Placental pericyte (primary cell): ENCODE measurements at places on chromosomes 7 and 10. TPM values are rescaled to one million over a fixed set of nuclear protein-coding genes. Genes with fewer than 3 reads are reported as not detected.

The CLDN4 gene
- total RNA-seq = 0.22 TPM in 1 of 2 replicates, not detected in the other

The ZNF789 gene
- total RNA-seq = 4.4 and 9.7 TPM in 2 replicates

The SNX10 gene
- total RNA-seq = 0.22 and 0.72 TPM in 2 replicates

The MYL7 gene
- total RNA-seq = 0.44 TPM in 1 of 2 replicates, not detected in the other

The PTPRE gene
- 12.9 and 21.6 TPM in 2 replicates for total RNA-seq

The ALOX5 gene
- total RNA-seq = under 0.01 TPM in 1 of 2 replicates, not detected in the other

The CUX1 gene
- total RNA-seq = 44.7 and 109 TPM in 2 replicates

The BTBD16 gene
- not detected in 2 replicates for total RNA-seq

The FAM241B gene
- total RNA-seq = not detected in 2 replicates

The INPP5F gene
- 21.4 and 26.9 TPM in 2 replicates for total RNA-seq

The AGMO gene
- total RNA-seq = 0.22 TPM in 1 of 2 replicates, not detected in the other

The TUBAL3 gene
- not detected in 2 replicates for total RNA-seq

The WEE2 gene
- not detected in 2 replicates for total RNA-seq

The TMEM140 gene
- total RNA-seq = 3.0 and 15.3 TPM in 2 replicates

The CNPY1 gene
- not detected in 2 replicates for total RNA-seq

The MYH16 gene
- total RNA-seq = 0.43 TPM in 1 of 2 replicates, not detected in the other

The GSDME gene
- 31.5 and 33.0 TPM in 2 replicates for total RNA-seq

The PRPS1L1 gene
- not detected in 2 replicates for total RNA-seq

The ZPBP gene
- total RNA-seq = not detected in 2 replicates

The GNAT3 gene
- total RNA-seq = not detected in 2 replicates

The BEND7 gene
- total RNA-seq = 1.0 and 10.5 TPM in 2 replicates

The WNT2 gene
- total RNA-seq = 2.7 and 21.7 TPM in 2 replicates

The SNCG gene
- total RNA-seq = 3.3 and 3.9 TPM in 2 replicates

The VENTX gene
- total RNA-seq = not detected in 2 replicates

The CALHM1 gene
- not detected in 2 replicates for total RNA-seq

The HOXA1 gene
- total RNA-seq = 0.14 TPM in 1 of 2 replicates, not detected in the other

The CFAP70 gene
- 0.44 and 0.57 TPM in 2 replicates for total RNA-seq
